HepG2 (cell line): ENCODE measurements at places on chromosomes 12 and 14.

GRCh38 chr12:97977870-97978405 is 515.3 kb downstream of the RMST start:
- DNase-seq: no peak

DNA sequence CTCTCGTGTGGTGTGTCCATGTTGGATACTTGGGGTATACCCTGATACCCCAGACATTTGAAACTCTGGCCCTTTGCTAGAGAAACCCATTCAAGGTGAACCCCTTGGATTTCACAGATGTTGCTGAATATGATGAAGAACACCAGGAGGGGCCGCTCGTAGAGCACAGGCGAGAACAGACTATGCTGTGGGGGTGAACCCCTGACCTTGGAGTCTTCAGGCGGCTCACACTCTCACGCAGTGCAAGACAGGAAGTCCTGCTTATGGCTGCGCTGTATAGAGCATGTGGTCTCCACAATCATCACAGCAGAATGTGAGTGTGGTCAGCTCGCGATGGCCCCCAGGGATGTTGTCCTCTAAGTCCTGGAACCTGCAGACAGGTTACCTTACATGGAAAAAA is 60.4 kb downstream of the SLC15A4 start:
- DNase-seq: no peak

GRCh38 chr12:89364058-89364457 is 11.8 kb upstream of the DUSP6 start:
- no peak for DNase-seq

DNA sequence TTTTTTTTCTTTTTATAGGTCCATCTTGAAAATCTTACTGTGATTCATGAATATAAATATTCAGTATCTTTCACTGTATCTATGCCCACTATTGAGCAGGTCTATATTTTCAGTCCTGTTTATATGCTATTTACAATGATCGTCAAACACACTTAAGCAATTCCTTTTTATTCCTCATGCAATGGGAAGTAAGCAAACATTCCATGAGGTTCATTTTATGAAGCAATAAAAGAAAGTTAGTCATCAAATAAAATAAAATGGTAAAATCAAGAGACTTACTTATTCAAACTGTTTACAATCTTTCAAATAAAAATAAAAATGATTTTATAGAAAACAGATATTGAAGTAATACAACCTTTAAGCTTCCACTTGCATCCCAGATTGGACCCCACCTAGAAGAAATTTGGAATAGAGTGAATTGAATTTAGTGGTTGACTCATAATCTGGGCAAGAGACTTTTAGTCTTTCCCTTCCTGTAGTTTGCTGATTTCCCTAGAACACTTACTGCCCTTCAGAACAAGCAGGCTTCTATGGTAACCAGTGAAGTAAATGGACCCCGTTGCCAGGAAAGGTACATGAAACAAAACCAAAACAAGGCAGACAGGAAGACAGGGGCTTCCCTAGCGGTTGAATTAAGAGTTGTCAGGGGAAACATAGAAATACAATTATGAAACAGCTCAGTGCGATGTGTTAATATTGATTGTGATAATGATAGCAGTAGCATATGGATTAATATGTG is 241.0 kb upstream of the ATP2B1 start:
- DNase-seq: peak; percentile 9

- no peak for DNase-seq
Measured at GRCh38 chr12:48032597-48032996, 28.3 kb upstream of the COL2A1 start.
